MCF 10A (cell line): ENCODE measurements at places on chromosomes 2 and 18.

DNA sequence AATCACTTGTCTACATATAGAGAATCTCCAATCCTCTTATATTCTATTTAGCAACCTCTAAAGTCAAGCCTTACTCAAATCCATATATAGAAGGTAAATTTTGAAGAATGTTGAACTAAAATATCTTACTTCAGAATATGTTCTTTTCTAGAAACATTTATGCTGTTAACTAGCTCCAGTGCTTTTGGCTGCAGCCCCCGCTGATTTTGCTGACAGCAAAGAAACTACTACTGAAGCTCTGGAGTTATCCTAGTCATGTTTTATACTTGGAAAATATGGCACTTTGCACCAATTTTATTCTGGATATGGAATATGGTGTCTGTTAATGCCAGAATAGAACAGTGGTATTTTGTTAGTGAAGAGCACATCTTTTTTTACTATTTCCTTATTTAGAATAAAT, 212.4 kb upstream of the FSIP2 start:
- DNase-seq: no peak

DNA sequence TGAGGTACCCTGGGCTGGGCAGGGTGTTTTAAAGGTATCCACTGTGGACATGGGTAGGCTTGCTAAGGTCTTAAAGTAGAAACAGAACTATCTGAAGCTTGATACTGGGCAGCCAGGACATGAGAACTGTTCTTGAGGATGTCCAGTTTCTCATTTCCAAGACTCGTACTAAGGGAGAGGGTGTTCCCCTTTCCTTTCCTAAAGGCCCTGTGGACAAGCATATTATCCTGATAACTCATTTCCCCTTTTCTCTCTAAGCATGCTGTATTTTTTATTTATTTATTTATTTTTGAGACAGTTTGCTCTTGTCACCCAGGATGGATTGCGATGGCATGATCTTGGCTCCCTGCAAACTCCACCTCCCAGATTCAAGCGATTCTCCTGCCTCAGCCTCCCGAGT, 273.6 kb downstream of the PRKCE start:
- no peak for DNase-seq

DNA sequence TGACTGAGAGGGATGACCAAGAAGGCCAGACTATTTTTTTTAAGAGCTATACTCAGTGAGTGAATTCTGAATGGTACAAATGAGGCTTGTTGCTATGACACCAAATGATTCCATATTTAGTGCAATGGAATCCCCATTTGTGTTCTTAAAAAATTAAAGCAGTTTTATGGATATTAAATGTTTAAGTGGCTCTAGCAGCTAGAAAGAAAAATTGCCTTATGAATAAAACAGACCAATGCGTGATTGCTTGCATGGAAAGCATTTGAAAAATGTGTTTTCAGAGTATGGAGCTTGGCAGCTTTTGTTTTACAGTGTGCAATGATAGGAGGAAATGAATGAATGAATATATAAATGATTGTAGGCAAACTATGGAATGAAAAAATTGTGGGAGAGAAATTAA, 238.8 kb upstream of the DPP10 start:
- DNase-seq: no peak

DNA sequence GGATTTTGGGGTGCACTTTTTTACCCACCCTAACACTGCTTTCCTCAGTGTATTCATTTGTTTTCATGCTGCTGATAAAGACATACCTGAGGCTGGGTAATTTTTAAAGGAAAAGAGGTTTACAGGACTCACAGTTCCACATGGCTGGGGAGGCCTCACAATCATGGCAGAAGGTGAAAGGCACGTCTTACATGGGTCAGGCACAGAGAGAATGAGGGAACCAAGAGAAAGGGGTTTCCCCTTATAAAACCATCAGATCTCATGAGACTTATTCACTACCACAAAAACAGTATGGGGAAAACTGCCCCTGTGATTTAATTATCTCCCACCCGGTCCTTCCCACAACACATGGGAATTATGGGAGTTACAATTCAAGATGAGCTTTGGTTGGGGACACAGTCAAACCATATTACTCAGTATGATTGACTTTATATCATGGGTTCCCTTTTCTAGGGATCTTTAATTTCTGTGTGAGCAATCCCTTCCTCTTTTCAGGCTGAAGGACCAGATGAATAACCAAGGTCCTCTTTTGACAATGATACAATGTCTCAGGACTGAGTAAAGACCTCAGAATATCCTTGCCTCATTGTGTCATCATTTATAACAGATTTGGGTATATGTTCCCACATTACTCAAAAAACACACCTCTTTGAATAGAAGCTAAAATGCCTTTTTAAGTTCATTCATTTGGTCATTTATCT, 100.1 kb upstream of the TRIB2 start:
- no peak for DNase-seq

DNA sequence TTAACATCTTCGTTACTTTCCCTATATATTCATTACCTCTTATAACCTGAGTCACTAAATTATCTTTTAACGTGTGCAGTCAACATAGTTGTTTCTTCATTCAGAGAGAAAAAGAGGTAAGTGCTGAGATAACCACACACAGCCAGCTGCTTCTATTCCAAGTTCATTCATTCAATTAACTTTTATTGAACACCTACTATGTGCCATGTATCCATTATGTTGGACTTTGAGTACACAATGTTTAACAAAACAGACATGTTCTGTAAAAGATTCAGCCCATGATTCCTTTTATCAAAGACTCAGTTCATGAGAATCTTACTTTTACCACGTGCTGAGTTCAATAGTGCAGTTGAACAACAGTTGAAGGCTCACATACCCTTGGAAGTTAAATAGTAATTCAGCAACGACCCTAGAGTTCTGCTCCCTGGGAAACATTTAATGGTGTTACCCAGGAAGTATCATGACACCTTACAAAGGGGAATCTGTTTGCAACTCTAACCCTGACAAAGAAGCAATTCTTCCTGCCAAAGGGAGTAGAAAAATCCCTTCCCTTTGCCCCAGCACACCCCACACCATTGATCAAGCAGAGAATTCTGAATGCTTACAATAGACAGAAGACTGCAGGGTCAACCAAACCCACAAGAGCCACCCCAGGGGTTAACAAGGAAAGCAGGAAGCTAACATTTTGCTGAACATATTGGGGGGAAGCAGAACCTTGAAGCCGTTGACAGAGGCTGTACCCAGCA, 595.8 kb downstream of the STK39 start:
- no peak for DNase-seq

- no peak for DNase-seq
Observed at GRCh38 chr2:196851088-196851487, 41.9 kb upstream of the C2orf66 start.
